ENCODE measurements at places on chromosomes 12 and 14.

DNA sequence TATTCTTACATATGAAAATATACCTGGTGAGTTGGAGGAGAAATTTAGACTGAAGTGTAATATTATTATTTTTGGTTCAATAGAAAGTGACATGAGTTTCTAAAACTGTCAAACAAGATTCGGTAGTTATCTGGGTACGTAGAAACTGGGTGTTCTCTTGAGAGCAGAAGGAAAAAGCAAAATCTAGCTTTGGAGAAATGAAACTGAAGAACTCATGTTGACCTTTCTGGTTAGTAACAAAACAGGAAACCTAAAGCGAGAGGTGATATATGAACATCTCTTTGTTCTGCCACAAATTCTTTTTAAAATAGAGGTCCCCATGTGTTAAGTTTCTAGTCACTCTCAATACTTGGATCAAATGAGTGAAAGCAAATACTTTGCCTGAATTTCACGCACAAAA, 401.7 kb downstream of the TRHDE start:
- no peak for DNase-seq

DNA sequence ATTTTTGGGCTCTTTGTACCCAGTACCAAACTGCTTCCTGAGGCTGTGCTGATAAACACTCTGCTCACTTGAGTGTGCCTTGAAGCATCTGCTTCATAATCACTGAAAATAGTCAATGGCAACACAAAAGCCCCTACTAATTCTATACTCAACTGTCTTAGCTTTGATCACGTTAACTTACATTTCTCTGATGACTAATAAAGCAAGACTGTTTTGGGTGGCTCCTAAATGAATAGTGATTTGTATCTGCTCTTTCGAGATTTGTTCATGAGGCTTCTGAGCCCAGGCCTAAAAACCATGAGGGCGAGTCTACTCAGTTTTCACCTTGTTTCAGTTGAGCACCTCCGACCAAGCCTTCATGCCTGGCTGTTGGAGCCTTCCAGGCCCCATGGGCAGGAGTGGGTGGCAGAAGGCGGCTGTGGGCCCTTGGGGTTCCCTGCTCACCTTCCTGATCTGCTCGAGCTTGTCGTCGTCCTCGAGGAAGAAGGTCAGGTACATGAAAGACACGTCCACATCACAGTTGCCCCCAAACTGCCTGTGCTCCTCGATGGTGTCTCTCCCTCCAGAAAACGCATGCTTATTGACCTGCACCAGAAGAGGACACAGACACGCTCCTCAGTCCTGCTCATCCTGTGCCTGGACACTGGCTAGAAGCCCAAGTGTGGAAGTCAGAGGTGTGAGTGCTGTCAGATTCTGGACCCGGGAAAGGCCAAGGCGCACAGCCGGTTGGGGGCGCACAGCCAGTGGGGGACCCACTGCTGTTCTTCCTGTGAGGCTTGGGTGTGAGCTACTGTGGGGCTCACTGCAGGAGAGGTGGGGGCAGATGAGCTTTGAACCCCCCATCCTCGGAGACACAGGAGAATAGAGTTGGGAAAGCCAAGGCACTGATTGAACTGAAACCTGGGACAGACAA, 13.7 kb downstream of the SLC25A47 start:
- no peak for DNase-seq

DNA sequence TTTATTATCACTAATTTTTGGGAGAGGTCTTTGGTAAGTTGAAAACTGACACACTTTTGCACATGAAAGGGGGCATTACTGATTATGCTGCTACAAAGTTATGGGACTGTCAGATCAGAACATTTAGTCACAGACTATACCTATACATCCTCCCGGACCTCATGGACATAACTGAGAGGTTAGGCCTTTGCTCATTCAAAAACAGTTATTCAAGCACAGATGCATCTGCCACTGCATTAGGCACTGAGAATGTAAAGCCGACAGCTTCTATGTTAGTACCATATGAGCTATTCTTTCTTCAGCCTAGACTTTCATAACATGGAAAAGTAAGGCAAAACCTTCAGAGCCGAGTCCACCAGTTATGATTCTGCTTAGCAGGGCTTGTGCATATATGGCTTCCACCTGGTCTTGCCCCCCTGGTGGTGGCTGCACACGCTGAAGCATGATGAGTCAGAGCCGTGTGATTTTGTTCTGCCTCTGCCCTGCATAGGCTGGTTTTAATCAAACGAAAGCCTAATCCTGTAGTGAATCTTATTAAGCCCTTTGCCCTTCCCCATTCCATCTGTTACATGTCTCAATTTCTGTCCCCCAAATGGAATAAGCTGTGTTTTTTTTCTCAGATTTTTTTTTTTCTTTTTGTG, 21.8 kb upstream of the RNU6-8 start:
- DNase-seq, result peak; percentile 25

GRCh38 chr14:87656315-87656714, 336.7 kb downstream of the GALC start:
- no peak for DNase-seq

- no peak for DNase-seq
Measured at GRCh38 chr12:88720231-88720630, 140.0 kb upstream of the KITLG start.
